ENCODE measurements at places on chromosomes 5 and 9. TPM values are rescaled to one million over a fixed set of nuclear protein-coding genes. Genes with fewer than 3 reads are reported as not detected.

GRCh38 chr9:88580961-88581360 is 46.0 kb downstream of the NXNL2 start:
- H3K27me3 ChIP-seq: no peaks in the 10 kb centered on the region
- no peak overlapping the region for H3K4me3 ChIP-seq
- DNase-seq: peak; percentile 37
- H3K36me3 ChIP-seq: no peaks in the 10 kb centered on the region
- no peak overlapping the region for H3K27ac ChIP-seq

GRCh38 chr5:27830546-27830945 is 792.2 kb upstream of the CDH9 start:
- no peak overlapping the region for H3K4me3 ChIP-seq
- H3K4me1 ChIP-seq: no peaks in the 10 kb centered on the region
- no peak overlapping the region for H3K27ac ChIP-seq
- H3K27me3 ChIP-seq: no peaks in the 10 kb centered on the region
- DNase-seq: no peak
- H3K36me3 ChIP-seq: no peaks in the 10 kb centered on the region

- H3K36me3 ChIP-seq: no peaks in the 10 kb centered on the region
- H3K27ac ChIP-seq: no peak overlapping the region
- peak; percentile 61 for DNase-seq
- no peak overlapping the region for H3K4me3 ChIP-seq
- H3K27me3 ChIP-seq: no peaks in the 10 kb centered on the region
These were observed 37.0 kb upstream of the RPS23 start for GRCh38 chr5:82314964-82315758.

GRCh38 chr5:72505016-72505415 is 2.2 kb downstream of the ZNF366 start:
- no peak for DNase-seq
- peaks cover 12% of the 10 kb centered on the region for H3K4me1 ChIP-seq
- no peak overlapping the region for H3K4me3 ChIP-seq

DNA sequence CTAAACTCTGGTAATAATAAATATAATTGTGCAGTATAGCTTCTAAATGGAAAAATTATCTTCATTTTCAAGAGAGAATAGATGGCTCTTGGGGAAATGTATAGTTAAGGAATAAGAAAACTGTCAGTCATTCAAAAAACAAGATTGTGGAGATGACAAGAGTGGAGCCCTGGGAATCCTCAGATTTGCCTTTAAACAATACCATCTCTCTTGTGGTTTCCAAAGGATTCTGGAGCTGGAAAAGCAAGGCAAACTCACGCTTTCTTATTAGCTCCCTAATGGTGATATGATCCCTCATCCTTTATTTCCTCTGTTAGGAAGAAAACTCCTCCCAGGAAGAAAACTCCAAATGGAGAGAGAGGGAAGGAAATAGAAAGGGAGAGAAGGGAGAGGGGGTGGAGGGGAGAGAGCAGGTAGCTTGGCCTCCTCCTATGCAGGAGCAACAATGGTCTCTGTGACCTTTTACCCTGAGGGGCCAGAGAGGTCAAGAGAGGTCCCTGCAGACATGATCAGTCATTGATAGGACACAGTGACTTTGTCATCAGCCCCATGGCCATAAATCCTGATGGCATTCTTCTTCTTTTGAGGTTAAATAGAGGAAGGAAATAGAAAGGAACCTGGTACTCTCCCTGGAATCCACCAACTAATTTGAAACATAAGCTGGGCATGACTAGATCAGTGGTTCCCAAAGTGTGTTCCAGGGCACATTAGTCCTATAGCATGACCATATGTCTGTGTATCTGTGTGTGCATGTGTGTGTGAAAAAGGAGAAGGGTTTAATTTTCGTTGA is 312.2 kb downstream of the ARRDC3 start:
- no peaks in the 10 kb centered on the region for H3K27me3 ChIP-seq
- DNase-seq: no peak
- peaks cover 9% of the 10 kb centered on the region for H3K4me1 ChIP-seq
- H3K27ac ChIP-seq: no peak overlapping the region

GRCh38 chr5:126490167-126490940 is 67.1 kb downstream of the GRAMD2B start:
- DNase-seq: no peak
- peaks cover 18% of the 10 kb centered on the region for H3K36me3 ChIP-seq
- H3K27ac ChIP-seq: no peak overlapping the region
- no peaks in the 10 kb centered on the region for H3K27me3 ChIP-seq

GRCh38 chr5:85159395-85159794 is 774.7 kb upstream of the EDIL3 start:
- no peak overlapping the region for H3K27ac ChIP-seq
- no peak overlapping the region for H3K4me3 ChIP-seq
- H3K4me1 ChIP-seq: no peaks in the 10 kb centered on the region
- no peaks in the 10 kb centered on the region for H3K27me3 ChIP-seq
- no peak for DNase-seq
- H3K36me3 ChIP-seq: no peaks in the 10 kb centered on the region

DNA sequence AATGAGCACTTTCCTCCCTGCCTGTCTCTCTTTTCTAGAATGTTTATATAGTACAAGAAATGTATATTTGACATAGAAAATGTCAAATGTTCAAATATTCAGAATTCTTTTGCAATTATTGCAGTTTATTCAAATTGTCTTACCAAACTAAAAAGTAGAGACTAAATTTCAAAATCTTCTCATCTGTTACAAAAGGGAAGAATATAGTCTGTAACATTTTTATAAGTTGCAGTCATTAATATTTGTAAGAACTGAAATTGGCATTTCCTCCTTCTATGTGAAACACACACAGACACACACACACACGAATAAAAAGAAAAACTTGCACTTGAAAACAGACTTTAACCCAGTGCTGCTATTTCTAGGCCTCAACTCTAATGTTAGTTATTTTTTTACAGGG is 56.4 kb downstream of the NR3C1 start:
- H3K27ac ChIP-seq: no peak overlapping the region
- H3K27me3 ChIP-seq: no peaks in the 10 kb centered on the region
- H3K4me1 ChIP-seq: peaks cover 18% of the 10 kb centered on the region
- no peaks in the 10 kb centered on the region for H3K36me3 ChIP-seq
- no peak overlapping the region for H3K4me3 ChIP-seq

DNA sequence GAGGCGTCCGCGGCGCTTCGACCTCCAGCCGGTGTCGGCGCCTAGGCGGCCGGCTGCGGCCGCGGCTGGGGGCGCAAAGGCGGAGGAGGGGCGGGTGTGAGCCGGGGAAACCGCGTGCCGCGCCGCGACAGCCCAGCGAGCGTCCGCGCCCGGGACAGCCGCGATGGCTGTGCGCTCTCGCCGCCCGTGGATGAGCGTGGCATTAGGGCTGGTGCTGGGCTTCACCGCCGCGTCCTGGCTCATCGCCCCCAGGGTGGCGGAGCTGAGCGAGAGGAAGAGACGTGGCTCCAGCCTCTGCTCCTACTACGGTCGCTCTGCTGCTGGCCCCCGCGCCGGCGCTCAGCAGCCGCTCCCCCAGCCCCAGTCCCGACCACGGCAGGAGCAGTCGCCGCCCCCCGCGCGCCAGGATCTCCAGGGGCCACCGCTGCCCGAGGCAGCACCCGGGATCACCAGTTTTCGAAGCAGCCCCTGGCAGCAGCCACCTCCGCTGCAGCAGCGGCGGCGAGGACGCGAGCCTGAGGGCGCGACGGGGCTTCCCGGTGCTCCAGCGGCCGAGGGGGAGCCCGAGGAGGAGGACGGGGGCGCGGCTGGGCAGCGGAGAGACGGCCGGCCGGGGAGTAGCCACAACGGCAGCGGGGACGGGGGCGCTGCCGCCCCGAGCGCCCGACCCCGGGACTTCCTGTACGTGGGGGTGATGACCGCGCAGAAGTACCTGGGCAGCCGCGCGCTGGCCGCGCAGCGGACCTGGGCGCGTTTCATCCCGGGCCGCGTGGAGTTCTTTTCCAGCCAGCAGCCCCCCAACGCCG is 605 bp downstream of the CHSY3 start:
- no peaks in the 10 kb centered on the region for H3K36me3 ChIP-seq
- H3K4me3 ChIP-seq: peak overlapping the region; percentile 90
- H3K4me1 ChIP-seq: peaks cover 5% of the 10 kb centered on the region
- no peak for DNase-seq
- H3K27me3 ChIP-seq: peaks cover 12% of the 10 kb centered on the region

The NTNG2 gene
- total RNA-seq: 0.54 TPM

The PLEKHG4B gene
- total RNA-seq: 1.1 TPM

The IFNA2 gene
- not detected for total RNA-seq

The OGN gene
- not detected for total RNA-seq

Measured in IMR-90 (cell line).